ENCODE measurements at places on chromosomes 3 and 15.
A peak's percentile ranks its signal among the peaks of the same experiment; 100 is the strongest.

- no peak for DNase-seq
These were observed 289.1 kb downstream of the ADAMTSL3 start for GRCh38 chr15:83943043-83943442.

GRCh38 chr3:126677862-126678503 lies 23.1 kb upstream of the TXNRD3 start:
- no peak for DNase-seq

GRCh38 chr3:12312010-12312409 lies 23.1 kb downstream of the PPARG start:
- peak; percentile 61 for DNase-seq

DNA sequence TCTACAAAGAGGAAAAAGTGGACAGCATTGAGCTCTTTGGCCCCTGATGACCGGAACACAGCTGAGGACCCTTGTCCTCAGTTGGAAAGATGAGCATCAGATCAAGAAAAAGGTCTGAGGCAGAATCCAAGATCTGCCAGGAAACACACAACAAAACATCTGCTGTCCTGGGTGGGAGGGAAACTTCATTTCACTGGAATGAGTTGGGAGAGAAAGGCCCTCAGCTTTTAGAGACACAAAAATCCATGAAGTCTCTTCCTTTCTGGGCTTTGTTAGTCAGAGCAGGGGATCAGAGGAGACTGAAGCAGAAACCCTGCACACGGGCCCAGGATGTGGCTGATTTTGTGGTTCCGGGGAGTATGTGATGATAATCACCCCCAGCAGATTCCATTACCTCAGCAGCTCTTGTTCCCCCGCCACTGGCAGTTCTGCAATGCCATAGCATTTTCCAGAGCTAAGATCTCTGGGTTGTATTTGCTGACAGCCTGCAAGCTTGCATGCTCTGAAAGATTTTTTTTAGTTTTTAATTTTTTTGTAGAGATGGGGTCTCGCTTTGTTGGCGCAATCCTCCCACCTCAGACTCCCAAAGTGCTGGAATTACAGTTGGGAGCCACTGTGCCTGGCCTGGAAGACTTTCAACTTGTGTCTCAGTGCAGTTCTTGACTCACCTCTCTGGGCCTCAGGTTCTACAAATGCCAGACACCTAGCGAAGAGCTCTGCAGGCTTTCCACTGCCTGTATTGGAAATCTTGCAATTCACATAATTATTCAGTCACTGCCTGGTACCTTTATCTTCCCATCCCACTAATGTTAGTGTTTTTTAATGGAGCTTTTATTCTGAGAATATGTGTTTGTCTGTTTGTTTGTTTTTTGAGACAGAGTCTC lies 5.8 kb upstream of the TATDN2 start:
- DNase-seq = peak; percentile 62

DNA sequence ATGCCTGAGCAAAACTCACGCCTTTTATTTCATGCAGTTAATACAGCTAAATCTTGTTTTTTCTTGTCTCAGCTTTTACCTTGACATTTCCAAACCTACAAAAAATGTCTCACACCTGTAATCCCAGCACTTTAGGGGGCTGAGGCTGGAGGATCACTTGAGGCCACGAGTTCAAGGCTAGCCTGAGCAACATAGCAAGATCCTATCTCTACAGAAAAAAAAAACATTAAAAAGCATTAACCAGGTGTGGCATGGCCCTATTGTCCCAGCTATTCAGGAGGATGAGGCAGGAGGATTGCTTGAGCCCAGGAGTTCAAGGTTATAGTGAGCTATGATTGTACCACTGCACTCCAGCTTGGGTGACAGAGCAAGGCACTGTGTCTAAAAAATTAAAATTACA lies 3.9 kb upstream of the TMEM212 start:
- DNase-seq = no peak

DNA sequence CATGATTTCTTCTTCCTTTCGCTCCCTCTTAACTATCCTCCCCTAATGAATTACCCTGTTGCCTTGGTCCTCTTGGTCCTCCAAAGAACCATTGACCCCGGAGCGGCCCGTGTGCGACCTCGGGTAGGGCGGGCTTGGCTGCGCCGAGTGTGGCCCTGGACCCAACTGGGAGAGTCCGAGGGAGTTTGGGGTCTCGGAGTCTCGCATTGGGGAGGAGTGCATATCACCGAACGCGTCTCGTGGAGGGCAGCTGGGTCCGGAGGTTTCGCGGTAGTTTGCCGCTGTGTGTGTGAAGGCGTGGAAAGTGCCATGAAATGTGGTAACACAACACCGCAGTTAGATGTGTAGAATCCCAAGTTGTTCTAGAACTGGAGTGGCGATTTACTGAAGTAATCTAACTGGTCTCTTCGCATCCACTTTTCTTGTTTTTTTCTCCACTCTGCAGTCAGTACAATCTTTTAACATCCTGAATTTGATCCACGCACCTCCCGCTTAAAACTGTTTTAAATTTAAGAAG lies 363 bp downstream of the GTF2E1 start:
- DNase-seq = peak; percentile 48

DNA sequence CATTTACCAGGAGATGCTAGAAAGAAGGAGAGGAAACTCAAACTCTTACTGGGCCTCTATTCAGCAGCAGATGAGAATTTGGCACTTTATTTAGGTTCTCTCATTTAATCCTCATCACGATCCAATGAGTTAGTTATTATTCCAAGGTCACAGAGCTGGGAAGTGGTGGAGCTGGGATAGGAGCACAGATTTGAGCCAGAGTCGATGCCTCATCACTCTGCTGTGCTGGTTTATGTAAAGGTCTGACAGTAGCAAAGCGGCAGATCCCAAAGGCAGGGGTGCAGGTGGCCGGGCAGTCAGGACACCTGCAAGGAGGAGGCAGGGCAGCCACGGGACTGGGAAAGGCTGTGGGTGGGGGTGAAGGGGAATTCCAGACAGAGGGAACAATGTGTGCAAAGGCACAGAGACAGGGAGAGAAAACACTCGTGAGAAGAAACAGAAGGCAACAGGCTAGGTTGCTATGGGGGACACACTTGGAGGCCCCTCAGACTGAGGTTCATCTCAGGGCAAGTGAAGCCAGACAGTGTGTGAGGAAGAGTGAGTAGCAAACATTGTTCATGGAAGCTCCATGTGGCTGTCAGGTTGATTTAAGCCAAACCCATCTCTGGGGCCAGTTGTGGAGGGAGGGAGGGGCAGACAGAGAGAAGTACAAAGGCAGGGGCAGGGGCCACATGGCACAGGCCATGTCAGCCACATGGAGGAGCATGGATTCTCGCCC lies 26.8 kb downstream of the RAB6B start:
- no peak for DNase-seq
